ENCODE measurements at places on chromosomes 11 and 22.

DNA sequence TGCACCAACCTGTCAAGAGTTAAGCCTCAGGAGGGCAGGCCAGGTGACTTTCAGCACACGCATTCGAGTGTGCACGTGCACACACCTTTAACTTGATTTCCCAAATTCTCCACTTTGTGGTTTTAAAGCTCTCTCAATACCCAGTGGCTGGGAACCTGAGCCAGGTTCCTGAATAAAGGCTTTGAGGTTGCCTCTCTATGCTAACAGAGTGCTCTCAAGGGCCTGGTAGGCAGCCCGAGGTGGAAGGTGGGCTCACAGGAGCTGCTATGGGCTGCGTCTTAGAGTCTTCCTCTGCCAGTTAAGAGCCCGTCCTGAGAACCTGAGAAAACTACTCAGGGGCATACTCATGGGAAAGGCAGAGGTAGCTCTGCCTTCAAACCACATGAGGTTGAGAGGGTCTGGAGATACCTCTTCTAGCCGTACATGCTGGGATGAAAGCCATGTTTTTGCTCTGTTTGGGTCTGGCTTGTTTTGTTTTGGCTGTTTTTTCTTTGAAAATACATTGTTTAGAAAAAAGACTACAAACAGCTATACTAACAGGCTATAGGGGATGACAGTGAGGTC is 11.6 kb upstream of the SERPIND1 start:
- no peak for DNase-seq

GRCh38 chr22:37406441-37407235 is 20.6 kb downstream of the ELFN2 start:
- no peak for DNase-seq

- no peak for DNase-seq
Observed at GRCh38 chr22:50708474-50708873, 29.5 kb upstream of the ACR start.

DNA sequence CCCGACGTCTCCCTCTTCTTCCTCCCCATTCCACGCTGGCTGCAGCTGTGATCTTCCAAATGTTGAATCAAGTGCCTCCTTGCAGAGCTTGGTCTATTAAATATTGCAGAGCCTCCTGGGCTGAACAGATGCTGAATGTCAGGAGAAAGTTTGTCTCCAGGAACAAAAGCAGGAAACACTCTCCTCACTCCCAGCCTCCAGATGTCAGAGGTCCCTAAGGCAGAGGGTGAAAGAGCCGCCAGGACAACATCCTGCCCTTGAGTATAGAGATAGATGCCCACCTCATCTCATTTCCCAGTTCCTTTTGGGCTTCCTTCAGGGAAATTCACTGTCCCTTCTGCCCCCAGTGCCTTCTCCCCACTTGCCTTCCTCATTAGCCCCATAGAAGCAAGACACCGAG is 40.8 kb upstream of the IGSF9B start:
- no peak for DNase-seq

DNA sequence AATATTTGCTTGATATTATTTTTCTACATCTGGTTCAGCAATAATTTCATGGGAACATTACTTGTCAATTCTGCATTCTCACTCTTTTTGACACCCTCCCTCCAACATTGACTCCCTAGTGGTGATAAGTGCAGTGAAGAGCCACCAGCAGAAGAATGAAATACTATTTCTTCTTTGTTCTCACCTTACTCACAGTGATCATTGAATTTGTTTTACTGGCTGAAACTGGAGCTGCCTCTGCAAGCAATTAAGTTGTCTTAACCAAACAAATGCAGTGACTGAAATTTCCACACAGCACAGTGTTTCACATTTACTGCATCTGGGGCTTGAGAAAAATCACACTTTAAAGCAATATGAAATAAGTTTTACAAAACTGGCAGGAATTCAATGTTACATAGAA is 189.8 kb downstream of the JRKL start:
- DNase-seq = no peak

GRCh38 chr11:128548649-128549255 is 38.6 kb downstream of the ETS1 start:
- DNase-seq = peak; percentile 67

DNA sequence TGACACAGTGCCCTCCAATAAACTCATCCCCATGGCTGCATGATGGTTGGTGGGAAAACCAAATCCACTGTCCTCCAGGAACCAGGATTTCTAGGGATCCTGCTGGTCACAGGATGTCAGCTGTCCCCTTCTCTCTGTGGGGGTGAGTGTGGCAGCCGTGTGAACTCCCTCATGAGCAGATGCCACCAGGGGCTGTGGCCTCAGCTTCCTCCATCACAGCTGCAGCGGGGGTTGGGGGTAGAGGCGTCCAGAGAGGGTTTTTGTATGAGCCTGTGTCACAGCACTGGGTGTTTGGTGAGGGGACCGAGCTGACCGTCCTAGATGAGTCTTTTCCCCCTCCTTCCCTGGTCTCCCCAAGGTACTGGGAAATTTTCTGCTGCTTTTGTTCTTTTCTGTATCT is 26.4 kb downstream of the IGLL5 start:
- no peak for DNase-seq

DNA sequence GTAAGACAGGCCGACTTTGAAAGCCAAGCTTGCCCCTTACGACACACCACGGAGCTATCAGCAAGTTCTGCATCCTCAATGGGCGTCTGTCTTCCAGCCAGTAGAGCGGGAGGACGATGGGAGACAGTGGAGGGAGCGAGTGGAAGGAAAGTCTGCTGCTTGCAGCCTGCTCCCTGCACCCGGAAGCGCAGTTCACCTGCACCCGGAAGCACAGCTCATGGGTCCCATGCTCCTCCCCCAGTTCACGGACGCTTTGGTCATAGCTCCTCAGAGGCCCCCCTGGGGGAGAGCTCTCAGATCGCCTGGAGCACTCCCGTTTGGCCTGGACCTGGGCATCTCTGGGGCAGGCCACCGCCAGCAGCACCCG is 51.3 kb downstream of the FBLN1 start:
- DNase-seq = no peak

DNA sequence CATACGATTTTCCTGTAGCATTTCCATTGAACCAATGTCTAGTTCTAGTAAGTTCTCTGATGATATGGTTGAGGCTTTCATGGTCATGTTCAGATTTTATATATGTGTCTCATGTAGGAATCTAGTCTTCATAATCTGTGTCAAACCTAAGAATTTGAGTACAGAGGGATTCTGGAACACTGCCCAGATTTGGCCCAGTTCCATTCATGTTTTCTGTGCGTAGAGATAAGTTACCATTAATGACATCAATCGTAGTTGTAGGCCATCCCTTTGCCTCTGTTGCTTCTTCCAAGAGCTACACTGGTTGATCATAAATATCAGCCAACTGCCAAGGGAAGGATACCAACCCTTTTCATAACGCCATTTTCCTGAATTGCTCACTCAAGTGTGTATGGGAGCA is 23.3 kb downstream of the ST3GAL4 start:
- no peak for DNase-seq

GRCh38 chr11:69958308-69958707 is 119.8 kb upstream of the ANO1 start:
- no peak for DNase-seq

DNA sequence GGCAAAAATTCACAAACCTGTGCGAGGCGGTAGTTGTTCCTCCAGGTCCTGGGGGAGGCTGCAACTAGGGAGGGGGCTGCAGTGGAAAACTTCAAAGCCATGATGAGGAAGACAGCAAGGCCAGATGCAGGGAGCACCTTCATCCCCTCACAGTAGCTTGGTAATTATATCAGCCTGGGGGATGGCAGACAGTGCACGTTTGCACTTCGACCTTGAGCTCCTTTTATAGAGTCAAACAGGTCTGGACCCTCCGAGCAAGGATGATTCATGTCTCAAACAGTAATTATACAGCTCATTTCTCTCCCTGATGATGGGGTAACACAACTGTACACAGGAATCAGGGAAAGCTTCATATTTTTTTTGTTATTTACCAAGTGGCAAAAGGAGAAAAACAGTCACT is at the start of gene MMP20:
Gene MMP20, minus strand, starts transcription at position 156 of the 400 bp plus-strand sequence. Its CDS starts 13 bp downstream, at position 143.
- DNase-seq = no peak

DNA sequence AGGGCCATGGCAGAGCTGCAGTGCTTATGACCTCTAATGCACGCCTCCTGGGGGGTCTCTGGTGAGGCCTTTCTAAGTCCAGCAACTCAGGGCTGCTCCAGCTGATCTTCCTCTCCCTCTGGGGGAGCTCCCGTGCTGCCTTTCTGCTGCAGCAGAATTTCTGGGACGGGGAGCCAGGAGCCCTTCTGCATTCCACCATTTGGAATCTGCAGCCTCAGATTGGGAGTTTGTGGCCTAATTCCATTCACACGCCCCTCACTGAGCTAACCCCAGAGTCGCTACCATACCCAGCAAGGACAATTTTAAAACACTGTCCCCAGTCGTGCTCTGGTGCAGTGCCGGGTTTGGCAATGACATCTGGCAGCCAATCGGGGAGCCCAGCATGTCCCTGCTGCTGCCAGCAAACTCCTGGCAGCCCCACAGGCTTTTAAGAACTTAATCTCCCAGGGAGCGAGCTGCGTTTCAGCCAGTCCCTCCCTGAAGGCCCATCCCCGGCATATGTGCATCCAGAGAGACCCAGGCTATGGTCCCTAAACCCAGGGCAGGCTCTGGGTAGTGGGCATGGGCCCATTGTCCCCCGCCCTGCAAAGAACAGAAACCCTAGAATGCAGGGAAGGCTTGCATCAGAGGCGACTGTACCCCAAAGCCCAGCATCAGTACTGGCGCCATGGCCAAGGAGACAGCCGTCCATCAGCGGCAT is 4.7 kb downstream of the SHANK2 start:
- DNase-seq = no peak

DNA sequence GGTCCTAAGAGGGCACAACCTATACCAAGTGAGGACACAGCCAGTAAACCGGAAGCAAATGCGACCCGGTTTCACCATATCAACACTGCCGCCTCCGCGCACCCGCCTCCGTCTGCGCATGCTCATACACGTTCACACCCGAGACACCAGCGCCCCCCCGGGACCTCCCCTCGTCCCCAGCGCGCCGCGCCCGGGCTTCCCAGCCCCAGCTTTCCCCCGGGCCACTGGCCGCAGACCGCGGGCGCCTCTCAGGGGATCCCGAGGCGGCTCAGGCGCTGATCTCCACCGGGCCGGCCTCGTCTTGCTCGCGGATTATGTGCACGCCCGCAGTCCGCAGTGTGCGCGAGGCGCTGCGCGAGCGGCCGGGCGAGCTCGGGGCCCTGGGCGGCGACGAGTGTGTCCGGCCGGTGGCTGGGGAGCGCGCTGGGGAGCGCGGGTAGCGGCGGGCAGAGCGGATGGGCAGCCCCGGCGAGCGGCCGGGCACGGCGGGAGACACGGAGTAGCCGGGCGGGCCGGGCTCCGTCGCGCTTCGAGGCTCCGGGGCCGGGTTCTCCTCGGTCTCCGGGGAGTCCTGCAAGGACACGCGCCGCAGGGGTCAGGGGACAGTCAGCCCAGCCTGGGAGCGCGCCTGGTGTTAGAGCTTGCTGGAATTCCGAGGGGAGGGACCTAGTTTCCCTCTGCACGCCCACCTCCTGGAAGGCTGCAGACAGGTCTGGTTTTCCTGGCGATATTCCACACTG is 2.0 kb downstream of the HEPN1 start:
- DNase-seq = peak; percentile 76

DNA sequence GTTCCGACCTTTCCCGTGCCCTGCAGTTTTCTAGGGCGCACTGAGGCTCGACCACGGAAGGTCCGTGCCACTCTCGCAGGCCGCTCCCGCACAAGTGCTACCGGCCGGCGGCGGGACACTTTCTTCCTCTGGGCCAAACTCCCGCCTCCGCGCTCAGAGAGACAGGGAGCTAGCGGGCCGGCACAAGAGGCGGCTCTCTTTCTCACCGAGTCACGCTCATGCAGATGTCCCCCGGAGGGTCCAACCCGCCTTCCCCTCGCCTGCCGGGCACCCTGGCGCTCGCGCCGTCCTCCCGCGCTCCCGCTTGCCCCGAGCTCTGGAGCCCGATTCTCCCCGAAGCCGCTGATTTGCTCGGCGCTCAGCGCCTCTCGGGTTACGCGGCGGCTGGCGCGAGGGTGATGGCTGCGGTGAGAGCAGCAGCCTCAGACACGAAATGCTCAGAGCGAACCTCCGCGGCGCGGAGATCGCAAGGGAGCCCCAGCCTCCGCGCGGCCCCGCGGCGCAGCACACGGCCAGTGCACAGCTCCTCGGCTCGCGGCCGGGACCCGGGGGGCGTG is 1.0 kb downstream of the LMO1 start:
- peak; percentile 29 for DNase-seq

DNA sequence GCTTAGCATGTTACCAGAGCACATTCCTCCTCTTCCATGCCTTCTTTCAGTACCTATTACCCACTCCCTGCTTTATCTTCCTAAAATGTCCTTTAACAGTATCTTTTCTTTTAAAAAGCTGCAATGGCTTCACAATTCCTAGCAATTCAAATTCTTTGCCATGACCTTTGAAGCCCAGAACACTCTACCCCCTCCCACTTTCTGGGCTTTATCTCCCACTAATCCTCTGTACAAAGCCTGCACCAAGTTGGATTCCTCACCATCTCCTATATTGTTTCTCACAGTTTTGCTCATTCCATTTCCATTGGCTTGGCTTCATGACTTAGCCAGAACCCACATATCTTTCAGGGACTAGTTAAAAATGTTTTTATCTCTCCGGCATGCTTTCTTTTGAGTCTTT is 80.9 kb downstream of the FAM76B start:
- DNase-seq = no peak

GRCh38 chr11:41189701-41190436 is 269.6 kb downstream of the LRRC4C start:
- no peak for DNase-seq

DNA sequence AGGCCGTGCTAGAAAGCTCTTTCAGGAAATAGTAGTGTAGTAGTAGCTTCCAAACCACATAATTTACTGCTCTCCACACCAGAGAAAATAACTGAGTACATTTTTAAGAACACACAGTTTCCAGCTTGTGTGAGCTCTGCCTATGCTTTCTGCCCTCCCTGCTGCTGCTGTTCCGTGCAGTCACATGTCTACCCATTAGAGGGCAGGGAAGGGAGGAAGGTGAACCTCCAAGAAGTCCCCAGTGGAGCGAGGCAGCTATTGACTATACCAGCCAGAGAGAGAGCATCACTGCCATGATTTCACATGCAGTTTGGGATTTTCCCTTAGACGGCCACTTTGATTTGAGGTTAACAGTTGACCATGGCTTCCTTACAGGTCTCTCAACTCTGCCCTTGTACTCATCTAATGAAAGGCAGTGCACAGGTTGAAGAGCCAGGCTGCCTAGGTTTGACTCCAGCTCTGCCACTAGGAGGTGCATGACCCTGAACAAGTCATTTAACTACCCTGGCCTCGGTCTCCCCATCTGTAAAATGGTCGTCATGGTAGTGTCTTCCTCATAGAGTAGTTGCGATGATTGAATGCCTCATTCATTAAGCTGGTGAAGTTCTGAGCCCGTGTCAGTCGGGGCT is 19.7 kb upstream of the CTTN start:
- no peak for DNase-seq

- DNase-seq = no peak
Observed at GRCh38 chr11:77593883-77594282, 4.1 kb downstream of the AQP11 start.

GRCh38 chr11:122727101-122727929 is 71.8 kb downstream of the UBASH3B start:
- DNase-seq = peak; percentile 44

- no peak for DNase-seq
Observed at GRCh38 chr11:69587454-69588090, 53.4 kb upstream of the CCND1 start.
